ENCODE measurements at places on chromosomes 2 and 18.

DNA sequence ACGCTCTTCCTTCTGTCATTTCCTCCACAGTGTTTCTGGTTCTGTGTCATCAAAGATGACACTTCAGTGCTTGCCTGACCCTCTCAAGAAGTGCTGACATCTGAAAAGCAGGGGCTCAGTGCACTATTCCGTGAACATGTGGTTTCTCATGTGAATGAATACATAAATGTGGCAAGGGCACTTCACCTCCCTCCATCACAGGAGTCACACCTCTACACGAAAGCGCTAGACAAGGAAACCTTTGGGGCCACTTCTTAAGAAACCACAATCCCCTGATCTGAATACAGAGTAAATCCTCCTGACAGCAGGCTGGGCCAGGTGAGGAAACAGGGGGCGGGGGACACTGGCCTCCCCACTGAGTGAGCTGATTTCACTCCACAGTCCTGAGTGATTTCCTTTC, 145.8 kb upstream of the ACAA2 start:
- DNase-seq, result no peak

GRCh38 chr2:37568565-37568964, 102.9 kb downstream of the CDC42EP3 start:
- no peak for DNase-seq

DNA sequence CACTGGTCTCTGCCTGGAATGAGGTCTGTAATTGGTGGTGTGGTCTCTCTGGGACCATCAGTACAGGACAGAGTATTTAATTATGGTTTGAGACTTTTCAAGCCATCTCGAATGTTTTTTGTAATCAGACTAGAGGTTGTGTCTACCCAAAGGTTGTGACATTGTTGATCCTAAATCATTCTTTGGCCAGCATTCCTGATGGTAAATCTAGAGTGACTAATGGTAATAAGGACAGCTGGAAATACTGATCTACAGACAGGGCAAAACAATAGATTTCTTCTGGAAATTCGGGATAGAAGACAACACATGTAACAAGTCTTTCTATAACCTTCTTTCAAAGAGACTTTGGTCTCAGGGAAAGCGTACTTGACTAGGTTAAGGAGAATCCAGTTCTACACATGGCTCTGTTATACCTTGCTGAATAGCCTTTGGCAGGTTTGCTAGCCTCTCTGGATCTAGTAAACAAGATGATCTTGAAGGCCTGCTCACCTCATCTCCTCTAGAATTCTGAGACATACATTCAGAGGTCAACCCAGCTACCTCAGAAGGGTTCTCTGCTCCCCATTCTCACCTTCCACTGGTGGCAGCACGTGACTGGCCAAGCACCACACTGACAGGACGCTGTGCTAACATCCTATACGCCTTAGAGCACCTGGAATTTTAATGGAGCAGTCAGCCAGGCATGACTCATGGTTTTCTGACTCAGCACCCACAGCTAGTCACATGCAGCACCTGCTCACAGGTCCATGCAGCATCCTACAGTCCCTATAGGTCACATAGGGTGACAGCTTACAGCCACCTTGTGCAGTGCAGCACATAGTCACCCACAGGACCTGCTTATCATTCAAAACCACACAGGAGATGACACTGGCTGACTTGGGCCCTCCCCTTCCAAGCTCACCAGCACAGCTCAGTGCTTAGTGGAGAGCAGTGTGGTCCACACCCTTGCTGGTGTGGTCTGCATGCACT, 12.2 kb downstream of the PLB1 start:
- DNase-seq, result no peak

- DNase-seq, result no peak
These were observed 172.8 kb downstream of the ANTXR1 start for GRCh38 chr2:69185807-69186206.

GRCh38 chr2:43538034-43538670, 57.7 kb downstream of the THADA start:
- DNase-seq, result no peak

DNA sequence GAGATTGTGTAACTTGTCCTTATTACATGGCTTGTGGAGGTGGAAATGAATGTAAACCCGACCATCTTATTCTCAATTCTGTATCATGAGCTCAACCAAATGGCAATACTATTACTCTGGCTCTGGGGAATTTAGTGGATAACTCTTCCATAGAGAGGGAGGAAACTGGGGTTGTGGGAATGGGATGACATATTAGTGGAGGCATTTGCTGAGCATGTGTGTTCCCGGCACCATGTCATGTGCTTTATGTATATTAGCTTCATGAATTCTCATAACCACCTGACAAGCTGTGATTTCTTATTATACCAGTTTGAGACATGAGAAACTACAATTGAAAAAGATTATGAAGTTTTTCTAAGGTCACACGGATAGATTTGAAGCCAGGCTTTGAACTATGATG, 112.8 kb upstream of the TMEFF2 start:
- no peak for DNase-seq

- DNase-seq, result no peak
These were observed 124.3 kb downstream of the XRCC5 start for GRCh38 chr2:216233281-216233995.

DNA sequence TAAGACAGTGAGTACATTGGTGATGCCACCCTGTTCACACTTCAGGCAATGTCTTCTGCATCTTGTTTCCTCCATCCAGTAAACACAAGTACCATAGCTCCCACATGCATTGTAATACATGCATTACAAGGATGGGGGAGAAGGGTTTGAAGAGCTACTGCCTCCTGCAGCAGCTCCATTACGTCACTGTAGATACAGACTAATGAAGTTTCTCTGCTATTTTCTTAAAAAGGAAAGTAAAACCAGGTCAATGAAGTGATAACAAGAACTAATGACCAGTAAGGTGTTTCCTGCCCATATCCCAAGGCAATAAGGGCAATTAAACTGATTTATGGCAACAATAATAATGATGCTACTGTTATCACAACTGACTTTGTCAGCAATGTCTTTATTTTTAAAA, 18.2 kb upstream of the BBS5 start:
- DNase-seq, result no peak

DNA sequence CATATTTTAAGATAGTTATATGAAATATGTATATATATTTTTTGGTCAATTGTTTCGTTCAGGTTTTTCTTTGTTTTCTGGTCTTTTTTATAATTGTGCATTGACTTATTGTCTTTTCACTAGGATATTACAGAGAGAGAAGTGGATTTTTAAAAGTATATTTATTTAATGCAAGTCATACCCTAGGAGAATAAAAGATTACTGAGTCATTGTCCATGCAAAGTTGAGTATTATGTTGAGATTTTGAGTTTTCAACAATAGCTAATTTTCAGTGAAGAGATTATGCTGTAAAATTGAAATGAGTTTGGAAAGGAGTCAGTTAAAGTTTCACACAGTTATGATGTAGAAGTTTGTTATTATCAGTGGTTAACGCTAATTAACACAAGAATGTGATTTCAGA, 203.6 kb upstream of the SPRED2 start:
- no peak for DNase-seq

DNA sequence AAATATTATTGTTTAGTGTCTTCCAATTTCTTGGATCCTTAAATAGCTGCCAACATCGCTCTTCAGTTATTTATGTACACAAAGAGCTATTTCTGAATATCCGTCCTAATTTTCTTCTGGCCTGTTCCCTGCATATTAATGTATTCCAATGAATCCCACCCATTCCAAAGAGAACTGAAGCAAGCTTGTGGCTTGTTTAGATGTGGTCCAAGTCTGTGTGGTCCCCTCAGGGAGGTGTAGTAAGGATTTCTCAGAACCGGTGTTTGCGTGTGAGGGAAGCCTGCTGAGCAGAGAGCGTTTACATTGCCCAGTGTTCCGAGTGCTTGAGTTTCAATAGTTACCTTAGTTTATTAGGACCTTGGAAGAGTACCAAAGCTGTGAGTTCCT, 25.1 kb upstream of the IL1R1 start:
- no peak for DNase-seq

DNA sequence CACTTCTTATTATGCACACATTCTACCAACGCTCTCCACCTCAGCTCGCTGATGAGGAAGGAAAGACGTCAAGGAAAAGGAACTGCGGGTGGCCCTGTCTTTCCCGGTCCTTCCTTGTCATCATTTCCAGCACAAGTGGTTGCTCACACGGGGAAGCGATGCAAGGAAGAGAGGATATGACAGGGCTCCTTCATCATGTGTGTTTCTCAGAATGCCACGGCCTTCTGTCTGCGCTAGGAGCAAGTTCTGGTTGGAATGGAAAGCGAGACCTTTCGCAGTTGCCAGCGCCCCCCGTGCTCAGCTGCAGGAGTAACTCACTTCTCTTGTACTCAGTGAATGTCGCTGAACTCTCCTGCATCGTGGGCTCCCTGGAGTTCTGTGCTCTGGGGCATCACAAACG, 191.8 kb upstream of the GLI2 start:
- DNase-seq, result no peak

GRCh38 chr18:36856815-36857214, 27.9 kb downstream of the KIAA1328 start:
- DNase-seq, result no peak

GRCh38 chr2:40242315-40242714, 209.6 kb downstream of the SLC8A1 start:
- DNase-seq, result no peak

DNA sequence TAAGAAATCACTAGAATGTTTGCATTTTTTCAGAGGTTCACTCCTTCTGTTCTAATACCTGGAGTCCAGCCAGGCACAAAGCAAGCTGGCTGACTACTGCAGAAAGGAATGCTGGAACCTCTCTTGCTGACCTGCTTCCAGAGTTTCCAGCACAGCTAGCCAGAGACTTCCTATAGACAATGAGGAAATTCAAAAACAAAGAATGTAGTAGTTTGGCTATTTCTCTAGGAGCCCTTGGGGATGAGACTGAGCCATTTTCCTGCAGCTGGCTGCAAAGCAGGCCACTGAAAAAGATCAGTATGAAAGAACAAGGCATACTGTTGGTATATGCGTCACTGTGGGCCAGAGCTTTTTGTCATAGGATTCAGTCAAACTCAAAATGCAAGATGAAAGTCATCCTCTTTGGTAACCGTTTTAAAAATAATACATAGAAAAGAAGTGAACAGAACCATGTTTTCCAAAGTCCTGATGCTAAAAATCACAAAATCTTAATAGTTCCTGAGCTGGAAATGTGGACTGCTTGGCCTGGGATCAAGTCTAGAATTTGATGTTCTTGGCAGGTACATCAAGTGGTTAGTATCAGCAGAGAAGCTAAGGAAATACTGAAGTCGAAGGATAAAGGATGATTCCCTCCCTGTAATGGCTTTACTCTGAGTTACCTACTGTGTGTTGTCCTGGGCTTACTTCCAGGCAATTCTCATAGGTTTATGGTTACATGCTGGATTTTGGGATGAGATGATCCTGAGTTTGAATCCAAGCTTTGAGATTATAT, 9.0 kb upstream of the DSEL start:
- peak; percentile 98 for DNase-seq

DNA sequence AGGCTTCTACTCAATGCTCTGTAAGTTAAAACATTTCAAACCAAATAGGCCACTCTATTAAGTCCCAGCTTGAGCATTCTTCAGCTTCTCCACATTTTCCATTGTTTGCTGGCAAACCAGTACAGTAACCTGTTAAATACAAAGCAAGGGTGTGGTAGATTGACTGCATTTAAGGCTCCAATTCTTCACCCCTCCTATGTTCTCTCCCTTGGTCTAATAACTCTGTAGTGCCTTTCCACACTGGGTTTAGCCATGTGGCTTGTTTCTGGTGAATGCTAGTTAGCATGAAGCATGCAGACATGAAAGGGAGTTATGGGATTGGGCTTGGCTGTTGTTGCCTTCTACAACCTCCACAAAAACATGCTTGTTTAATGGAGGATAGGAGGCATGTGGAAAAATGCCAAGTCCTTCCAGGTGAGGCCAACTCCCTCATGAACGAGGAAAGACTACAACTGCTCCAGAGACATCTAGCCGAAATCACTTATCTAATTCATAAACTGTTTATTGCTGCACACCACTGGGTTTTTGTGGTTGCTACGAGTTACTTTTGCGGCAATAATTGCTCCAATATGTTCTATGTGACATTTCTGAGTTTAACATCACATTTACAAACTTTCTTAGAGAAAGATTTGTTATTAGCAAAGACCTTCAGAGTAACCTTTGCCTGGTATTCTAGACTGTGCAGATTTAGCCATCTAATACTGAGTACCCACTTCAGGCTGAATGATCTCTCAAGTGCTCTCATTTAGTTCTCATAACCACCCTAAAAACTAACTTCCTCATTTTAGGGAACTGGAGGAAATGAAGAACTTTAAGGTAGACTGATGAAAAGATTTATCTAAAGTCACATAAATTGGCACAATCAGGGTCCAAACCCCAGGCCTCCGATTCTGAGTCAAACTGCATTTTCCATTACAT, 104.0 kb downstream of the SMAD2 start:
- no peak for DNase-seq

GRCh38 chr2:33395034-33395433, 81.4 kb upstream of the RASGRP3 start:
- DNase-seq, result no peak

GRCh38 chr18:49566985-49567384, 5.1 kb downstream of the LIPG start:
- no peak for DNase-seq

DNA sequence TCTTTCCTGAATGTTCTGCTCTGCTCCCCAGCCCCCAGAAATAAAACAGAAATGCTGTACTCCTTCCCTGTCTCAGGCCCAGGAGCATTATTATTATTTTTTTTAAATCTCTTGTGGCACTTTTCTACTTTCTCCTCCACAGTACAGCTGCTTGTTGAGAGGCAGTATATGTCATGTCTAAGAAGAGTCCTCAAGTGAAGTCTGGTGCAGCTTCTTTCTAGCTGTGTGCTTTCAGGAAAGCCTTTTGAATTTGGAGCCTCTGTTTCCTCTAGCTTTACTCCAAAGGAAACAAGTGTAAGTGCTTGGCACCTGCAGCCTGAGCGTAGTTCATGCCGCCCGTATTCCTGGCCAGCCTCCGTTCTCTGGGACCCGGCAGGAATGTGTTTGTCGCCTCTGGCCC, 22.4 kb downstream of the AGAP1 start:
- no peak for DNase-seq

GRCh38 chr2:105803773-105804172, 59.1 kb downstream of the NCK2 start:
- DNase-seq, result no peak

- no peak for DNase-seq
These were observed 57.0 kb upstream of the LRRTM4 start for GRCh38 chr2:77579076-77579769.
